ENCODE measurements at places on chromosomes 12 and 14.

GRCh38 chr12:63855299-63855698, 10.8 kb downstream of the SRGAP1 start:
- H3K4me1 ChIP-seq = no peaks in the 10 kb centered on the region
- DNase-seq = no peak
- H3K4me3 ChIP-seq = no peak overlapping the region
- no peak overlapping the region for H3K27ac ChIP-seq

GRCh38 chr14:81684696-81685095, 151.0 kb upstream of the SEL1L start:
- no peak overlapping the region for H3K27ac ChIP-seq
- H3K4me1 ChIP-seq = no peaks in the 10 kb centered on the region
- no peaks in the 10 kb centered on the region for H3K36me3 ChIP-seq
- H3K27me3 ChIP-seq = no peaks in the 10 kb centered on the region
- no peak for DNase-seq

GRCh38 chr14:58238252-58239243, 6.1 kb upstream of the PSMA3 start:
- H3K27ac ChIP-seq = peak overlapping the region; percentile 82
- peak overlapping the region; percentile 61 for H3K4me3 ChIP-seq
- H3K36me3 ChIP-seq = peaks cover under 1% of the 10 kb centered on the region
- DNase-seq = no peak

DNA sequence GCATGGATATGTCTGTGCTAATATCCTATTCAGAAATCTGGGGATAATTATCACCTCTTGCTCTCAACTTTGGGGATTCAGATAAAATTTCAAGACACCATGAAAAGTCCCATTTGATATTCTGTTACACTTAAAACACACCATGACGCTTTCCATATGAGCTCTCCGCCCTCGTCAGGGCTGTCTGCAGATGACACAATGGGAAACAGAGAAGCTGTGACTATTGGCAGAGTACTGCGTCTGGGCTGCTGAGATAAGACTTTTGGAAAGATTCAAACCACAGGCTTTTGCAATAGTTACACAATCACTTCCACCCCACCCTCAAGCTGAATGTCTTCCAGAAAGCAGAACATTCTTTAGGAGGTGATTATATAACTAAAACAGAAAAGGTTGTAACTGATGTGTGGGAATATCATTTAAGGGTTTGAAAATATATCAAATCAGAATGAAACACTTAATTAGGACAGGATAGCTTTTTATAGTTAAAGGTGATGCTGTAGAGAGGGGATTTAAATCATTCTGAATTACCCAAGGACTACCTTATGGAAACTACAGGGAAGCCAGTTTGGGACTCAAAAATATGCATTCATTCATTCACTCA, 75.3 kb upstream of the TMPO start:
- H3K27me3 ChIP-seq = no peaks in the 10 kb centered on the region
- H3K27ac ChIP-seq = peak overlapping the region; percentile 68
- DNase-seq = peak; percentile 94

GRCh38 chr14:99676657-99677056, 7.4 kb upstream of the CYP46A1 start:
- H3K27me3 ChIP-seq = no peaks in the 10 kb centered on the region
- H3K4me3 ChIP-seq = no peak overlapping the region
- H3K27ac ChIP-seq = no peak overlapping the region
- H3K36me3 ChIP-seq = no peaks in the 10 kb centered on the region
- H3K4me1 ChIP-seq = no peaks in the 10 kb centered on the region
- no peak for DNase-seq

DNA sequence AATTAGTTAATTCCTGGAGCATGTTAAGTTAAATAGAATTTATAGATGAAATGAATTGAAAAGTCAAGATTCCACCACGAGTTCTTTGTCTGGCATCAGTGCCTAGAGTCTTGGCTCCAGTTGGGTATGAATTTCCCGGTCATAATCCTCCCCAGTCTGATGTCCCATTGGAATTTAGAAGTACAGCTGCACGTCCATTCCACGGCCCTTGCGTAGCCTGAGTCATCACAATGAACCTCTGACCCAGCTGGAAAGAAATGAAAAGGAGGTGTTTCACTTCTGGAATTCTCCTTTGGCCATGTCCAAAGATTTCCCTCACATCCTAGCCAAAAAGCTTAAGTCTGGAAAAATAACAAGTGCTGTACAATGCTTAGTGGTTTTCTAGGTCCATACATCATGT, 122.7 kb downstream of the KICS2 start:
- DNase-seq = no peak
- H3K4me3 ChIP-seq = no peak overlapping the region
- H3K4me1 ChIP-seq = peaks cover 4% of the 10 kb centered on the region
- H3K27me3 ChIP-seq = no peaks in the 10 kb centered on the region
- H3K36me3 ChIP-seq = no peaks in the 10 kb centered on the region

GRCh38 chr14:75222208-75222701, 45.8 kb upstream of the TMED10 start:
- H3K27me3 ChIP-seq = no peaks in the 10 kb centered on the region
- peak; percentile 69 for DNase-seq
- no peaks in the 10 kb centered on the region for H3K4me1 ChIP-seq
- no peak overlapping the region for H3K4me3 ChIP-seq

- H3K4me3 ChIP-seq = peak overlapping the region; percentile 91
- H3K27me3 ChIP-seq = no peaks in the 10 kb centered on the region
- H3K27ac ChIP-seq = peak overlapping the region; percentile 99
- no peaks in the 10 kb centered on the region for H3K4me1 ChIP-seq
- no peak for DNase-seq
- H3K36me3 ChIP-seq = no peaks in the 10 kb centered on the region
These were observed 1.0 kb upstream of the CDK17 start for GRCh38 chr12:96401076-96401871.

GRCh38 chr14:23307687-23308644, 1.3 kb downstream of the BCL2L2 start:
- no peaks in the 10 kb centered on the region for H3K27me3 ChIP-seq
- H3K36me3 ChIP-seq = peaks cover 29% of the 10 kb centered on the region
- H3K27ac ChIP-seq = peak overlapping the region; percentile 86
- H3K4me3 ChIP-seq = peak overlapping the region; percentile 74
- peaks cover 34% of the 10 kb centered on the region for H3K4me1 ChIP-seq
- DNase-seq = peak; percentile 54

- H3K27ac ChIP-seq = peak overlapping the region; percentile 95
- no peaks in the 10 kb centered on the region for H3K4me1 ChIP-seq
- peak overlapping the region; percentile 87 for H3K4me3 ChIP-seq
- H3K27me3 ChIP-seq = no peaks in the 10 kb centered on the region
- DNase-seq = no peak
- no peaks in the 10 kb centered on the region for H3K36me3 ChIP-seq
These were observed 34.4 kb downstream of the WBP11 start for GRCh38 chr12:14768823-14769405.

DNA sequence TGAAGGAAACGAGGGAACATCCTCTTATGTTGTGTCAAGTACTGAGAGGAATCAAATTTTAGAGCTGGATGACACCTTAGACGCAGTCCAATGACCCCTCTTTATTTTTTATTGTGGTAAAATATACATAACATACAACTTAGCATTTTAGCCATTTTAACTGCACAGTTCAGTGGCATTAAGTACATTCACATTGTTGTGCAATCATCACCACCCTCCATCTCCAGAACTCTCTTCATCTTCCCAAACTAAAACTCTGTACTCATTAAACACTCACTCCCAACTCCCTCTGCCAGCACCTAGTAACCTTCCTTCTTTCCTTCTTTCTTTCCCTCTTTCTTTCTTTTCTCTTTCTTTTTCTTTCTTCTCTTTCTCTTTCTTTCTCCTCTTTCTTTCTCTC, 97.2 kb upstream of the SLC24A4 start:
- no peak overlapping the region for H3K4me3 ChIP-seq
- no peaks in the 10 kb centered on the region for H3K36me3 ChIP-seq
- H3K4me1 ChIP-seq = no peaks in the 10 kb centered on the region

GRCh38 chr14:96094211-96094610, 55.0 kb downstream of the C14orf132 start:
- DNase-seq = no peak
- peaks cover 21% of the 10 kb centered on the region for H3K4me1 ChIP-seq
- no peaks in the 10 kb centered on the region for H3K27me3 ChIP-seq
- no peak overlapping the region for H3K4me3 ChIP-seq
- no peak overlapping the region for H3K27ac ChIP-seq

DNA sequence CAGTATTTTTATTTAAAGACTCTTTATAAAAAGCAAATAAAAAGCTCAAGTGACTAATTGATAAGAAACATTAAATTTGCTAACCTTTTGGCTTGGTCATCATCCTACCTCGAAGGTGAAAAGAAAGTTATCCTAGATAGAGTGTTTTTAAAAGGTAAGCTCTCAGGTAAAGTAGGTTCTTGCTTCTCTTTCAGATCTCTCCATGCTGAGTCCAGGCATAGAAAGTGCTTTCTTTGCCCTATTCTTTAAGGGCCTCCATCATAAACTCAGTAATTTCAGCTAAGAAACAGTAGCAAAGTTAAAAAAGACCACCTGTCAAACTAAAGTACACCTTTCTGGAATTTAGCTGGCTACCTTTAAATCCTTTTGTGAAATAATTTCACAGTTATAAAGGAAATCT, 20.6 kb upstream of the ANHX start:
- no peak for DNase-seq
- H3K4me3 ChIP-seq = no peak overlapping the region
- H3K27ac ChIP-seq = no peak overlapping the region
- no peaks in the 10 kb centered on the region for H3K36me3 ChIP-seq
- H3K27me3 ChIP-seq = no peaks in the 10 kb centered on the region

GRCh38 chr14:37320106-37320505, 122.4 kb downstream of the MIPOL1 start:
- DNase-seq = no peak
- H3K27me3 ChIP-seq = no peaks in the 10 kb centered on the region
- H3K27ac ChIP-seq = no peak overlapping the region
- no peaks in the 10 kb centered on the region for H3K4me1 ChIP-seq

- DNase-seq = no peak
- H3K4me1 ChIP-seq = no peaks in the 10 kb centered on the region
These were observed 4.8 kb downstream of the C12orf71 start for GRCh38 chr12:27077586-27077985.

DNA sequence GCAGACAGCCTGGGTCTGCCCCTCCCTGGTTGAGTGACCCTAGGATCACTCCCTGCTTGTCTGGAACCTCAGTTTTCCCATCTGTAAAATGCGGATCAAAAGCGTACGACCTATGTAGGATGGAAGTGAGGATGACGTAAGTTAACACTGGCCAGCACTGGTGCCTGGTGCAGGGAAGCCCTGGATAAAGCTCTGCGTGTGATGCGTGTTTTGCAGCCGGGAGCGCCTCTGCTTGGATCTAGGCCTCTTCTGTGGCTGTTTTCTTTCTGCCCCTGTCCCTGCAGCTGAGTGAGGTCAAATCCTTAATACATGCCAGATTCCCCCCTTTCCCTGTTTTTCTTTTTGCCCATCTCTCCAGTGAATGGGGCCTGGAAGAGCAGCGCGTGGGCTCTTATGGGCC, 201.5 kb downstream of the RBM19 start:
- DNase-seq = no peak
- H3K27ac ChIP-seq = no peak overlapping the region
- no peak overlapping the region for H3K4me3 ChIP-seq
- no peaks in the 10 kb centered on the region for H3K4me1 ChIP-seq
- H3K27me3 ChIP-seq = no peaks in the 10 kb centered on the region

GRCh38 chr12:108316176-108317086, 22.7 kb downstream of the CMKLR1 start:
- H3K27ac ChIP-seq = no peak overlapping the region
- H3K4me3 ChIP-seq = no peak overlapping the region
- H3K4me1 ChIP-seq = peaks cover 34% of the 10 kb centered on the region
- no peak for DNase-seq
- no peaks in the 10 kb centered on the region for H3K36me3 ChIP-seq

GRCh38 chr12:110913119-110914056, 7.0 kb downstream of the MYL2 start:
- no peak overlapping the region for H3K27ac ChIP-seq
- no peak overlapping the region for H3K4me3 ChIP-seq
- H3K36me3 ChIP-seq = no peaks in the 10 kb centered on the region
- H3K27me3 ChIP-seq = no peaks in the 10 kb centered on the region
- H3K4me1 ChIP-seq = no peaks in the 10 kb centered on the region
- no peak for DNase-seq

- H3K27ac ChIP-seq = peak overlapping the region; percentile 76
- H3K36me3 ChIP-seq = no peaks in the 10 kb centered on the region
- peaks cover 16% of the 10 kb centered on the region for H3K4me1 ChIP-seq
- no peaks in the 10 kb centered on the region for H3K27me3 ChIP-seq
- no peak for DNase-seq
These were observed 8.3 kb upstream of the SP7 start for GRCh38 chr12:53344487-53344823.

DNA sequence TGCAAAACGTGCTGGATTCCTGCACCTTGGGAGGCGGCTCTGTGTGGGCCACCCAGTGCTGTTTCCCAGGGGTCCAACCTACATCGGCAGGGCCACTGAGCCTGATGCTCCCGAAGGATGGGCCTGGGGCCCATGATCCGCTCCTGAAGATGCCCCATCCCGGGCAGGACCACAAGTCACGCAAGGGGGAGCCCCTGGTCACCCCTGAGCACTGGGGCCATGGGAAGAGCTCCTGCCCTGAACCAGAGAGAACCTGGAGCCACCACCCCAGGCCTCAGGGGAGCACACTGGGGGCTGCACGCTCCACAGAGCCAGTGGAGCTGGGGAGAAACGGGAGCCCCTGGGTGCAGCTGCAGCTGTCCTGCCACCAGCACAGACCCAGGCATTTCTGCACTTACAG, 124.6 kb upstream of the SFSWAP start:
- DNase-seq = no peak
- H3K27ac ChIP-seq = no peak overlapping the region
- no peak overlapping the region for H3K4me3 ChIP-seq
- no peaks in the 10 kb centered on the region for H3K27me3 ChIP-seq
- H3K36me3 ChIP-seq = no peaks in the 10 kb centered on the region
- no peaks in the 10 kb centered on the region for H3K4me1 ChIP-seq

GRCh38 chr14:35408026-35408425, 3.5 kb upstream of the NFKBIA start:
- H3K36me3 ChIP-seq = peaks cover 7% of the 10 kb centered on the region
- no peaks in the 10 kb centered on the region for H3K27me3 ChIP-seq
- no peak overlapping the region for H3K4me3 ChIP-seq
- H3K4me1 ChIP-seq = no peaks in the 10 kb centered on the region
- DNase-seq = no peak
- no peak overlapping the region for H3K27ac ChIP-seq

- DNase-seq = no peak
- H3K4me3 ChIP-seq = no peak overlapping the region
- no peaks in the 10 kb centered on the region for H3K27me3 ChIP-seq
These were observed 13.5 kb downstream of the COQ5 start for GRCh38 chr12:120515496-120515895.

- no peaks in the 10 kb centered on the region for H3K36me3 ChIP-seq
- H3K4me3 ChIP-seq = no peak overlapping the region
- H3K27me3 ChIP-seq = no peaks in the 10 kb centered on the region
- no peak for DNase-seq
These were observed 168.0 kb downstream of the SLC16A7 start for GRCh38 chr12:59763835-59764234.

DNA sequence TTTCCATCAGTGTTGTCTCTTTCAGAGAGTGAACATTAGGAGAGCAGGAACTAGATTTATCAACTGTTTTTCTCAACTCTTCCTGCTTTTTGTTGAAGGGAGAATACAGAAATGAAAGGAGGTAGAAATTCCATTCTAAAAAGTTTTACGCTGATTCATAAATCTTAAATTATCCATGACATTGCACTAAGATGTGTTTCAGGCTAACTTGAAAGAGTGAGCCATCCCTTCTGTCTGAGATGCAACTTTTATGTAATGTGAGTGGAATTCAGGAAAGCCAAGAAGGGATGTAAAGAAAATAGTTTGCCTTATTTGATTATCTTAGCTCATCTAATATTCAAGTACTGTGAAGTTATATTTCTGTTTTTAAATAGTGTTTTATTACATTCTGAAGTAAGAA, 349.5 kb upstream of the RGS6 start:
- H3K4me3 ChIP-seq = no peak overlapping the region
- H3K4me1 ChIP-seq = no peaks in the 10 kb centered on the region
- H3K27ac ChIP-seq = no peak overlapping the region
- no peaks in the 10 kb centered on the region for H3K36me3 ChIP-seq
